CD4-positive, alpha-beta T cell (primary cell): ENCODE measurements at places on chromosomes 5 and 9.

DNA sequence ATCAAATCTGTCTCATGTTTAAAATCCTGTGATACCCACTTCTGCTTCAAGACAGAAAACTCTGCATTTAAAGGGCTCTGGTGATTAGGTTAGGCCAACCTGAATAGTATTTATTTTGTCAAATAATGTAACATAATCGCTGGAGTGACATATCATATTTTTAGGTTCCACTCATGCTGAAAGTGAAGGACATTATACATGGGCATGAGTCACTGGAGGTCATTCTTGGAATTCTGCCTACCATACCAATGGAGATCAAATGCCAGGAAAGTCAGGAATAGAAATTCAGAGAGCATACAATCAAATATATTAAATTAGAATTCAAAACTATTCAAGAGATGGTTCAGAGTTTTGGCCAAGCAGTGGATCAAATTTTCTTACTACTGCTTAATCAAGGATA lies 97.1 kb upstream of the PRSS3 start:
- no peak for DNase-seq

DNA sequence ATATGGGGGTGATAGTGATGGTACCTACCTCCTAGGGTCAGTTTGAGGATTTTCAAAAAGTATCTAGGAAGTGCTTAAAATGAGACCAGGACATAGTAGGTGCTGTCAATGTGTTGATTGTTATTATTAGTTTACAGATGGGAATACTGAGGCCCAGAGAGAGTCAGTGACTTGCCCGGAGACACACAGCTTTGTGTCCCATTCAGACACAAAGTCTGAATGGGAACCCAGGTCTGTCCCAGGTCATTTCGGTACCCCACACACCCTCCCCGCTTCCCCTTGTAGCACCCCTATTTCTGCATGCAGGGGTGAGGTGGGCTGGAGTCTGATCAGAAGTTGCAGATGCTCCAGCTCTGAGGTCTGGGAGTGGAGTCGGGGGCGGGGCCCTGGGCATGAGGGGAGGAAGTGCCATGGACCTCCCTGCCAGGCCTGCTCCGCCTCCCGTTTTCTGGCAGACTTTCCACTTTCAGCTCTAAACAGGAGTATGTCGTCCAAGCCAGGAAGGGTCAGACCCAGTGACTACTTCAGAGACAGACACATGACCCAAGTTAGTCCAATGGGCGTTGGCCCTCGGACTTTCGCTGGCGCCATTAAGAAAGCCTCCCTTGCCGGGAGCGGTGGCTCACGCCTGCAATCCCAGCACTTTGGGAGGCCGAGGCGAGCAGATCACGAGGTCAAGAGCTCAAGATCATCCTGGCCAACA lies 3.2 kb upstream of the DBN1 start:
- no peak for DNase-seq

DNA sequence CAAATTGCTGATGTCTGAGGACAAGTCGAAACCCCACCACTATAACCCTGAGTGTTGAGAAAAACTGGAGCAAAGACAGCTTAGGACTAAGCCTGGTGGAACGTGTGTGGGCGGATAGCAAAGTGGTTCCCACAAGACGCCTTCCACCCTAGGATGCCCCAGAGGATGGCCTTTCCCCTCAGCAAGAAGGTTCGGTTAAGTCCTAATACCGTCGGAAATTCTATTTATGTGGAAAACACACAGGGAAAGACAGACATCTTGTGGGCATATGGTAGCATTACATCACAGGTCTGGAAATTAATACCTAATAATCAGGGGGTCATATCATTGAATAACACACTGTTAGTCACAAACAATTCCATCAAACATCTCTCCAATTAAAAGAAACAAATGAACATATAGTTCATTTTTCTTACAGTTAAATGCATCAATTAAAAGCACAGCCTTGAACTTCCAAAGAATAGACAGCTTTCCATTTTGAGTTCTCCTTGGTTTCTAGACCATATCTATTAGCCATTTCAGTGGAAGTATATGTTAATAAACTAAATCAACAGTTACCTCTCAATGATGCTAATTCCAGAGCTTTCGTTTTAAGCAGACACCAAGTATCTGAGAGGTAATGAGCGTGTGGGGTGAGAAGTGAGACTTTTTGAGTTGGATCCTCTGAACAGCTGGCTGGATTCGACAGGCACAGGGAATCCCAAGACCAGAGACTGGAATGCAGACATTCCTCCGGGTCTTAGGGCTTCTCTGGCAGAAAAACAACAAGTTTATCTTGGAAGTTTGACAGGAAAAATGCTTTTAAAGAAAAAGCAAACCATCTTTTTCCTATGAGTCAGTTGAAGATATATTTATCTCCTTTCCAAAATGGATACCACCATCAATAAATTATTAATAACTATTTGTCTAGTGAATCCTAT lies 2.9 kb upstream of the ICE1 start:
- no peak for DNase-seq

DNA sequence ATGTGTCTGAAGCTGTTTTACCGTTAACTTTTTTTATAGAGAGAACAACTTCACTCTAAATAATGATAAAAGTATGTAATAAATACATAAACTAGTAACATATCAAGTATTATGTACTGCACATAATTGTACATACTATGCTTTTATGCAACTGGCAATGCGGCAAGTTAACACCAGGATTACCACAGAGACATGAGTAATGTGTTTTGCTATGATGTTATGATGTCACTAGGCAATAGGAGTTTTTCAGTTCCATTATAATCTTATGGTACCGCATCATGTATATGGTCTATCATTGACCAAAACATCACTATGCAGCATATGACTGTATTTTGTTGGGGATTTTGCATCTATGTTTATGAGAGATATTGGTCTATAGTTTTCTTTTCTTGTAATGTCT lies 326.4 kb upstream of the TARS1 start:
- DNase-seq: no peak

- DNase-seq: no peak
Observed at GRCh38 chr9:99192786-99193465, 28.8 kb downstream of the ALG2 start.
